ENCODE measurements at places on chromosomes 13 and 19. TPM values are rescaled to one million over a fixed set of nuclear protein-coding genes. Genes with fewer than 3 reads are reported as not detected.

PSPN gene
- 1.0 TPM for polyA plus RNA-seq

OVOL3 gene
- polyA plus RNA-seq, result 0.45 TPM

NLRP11 gene
- not detected for polyA plus RNA-seq

EBI3 gene
- polyA plus RNA-seq, result 8.4 TPM

BBC3 gene
- polyA plus RNA-seq, result 26.4 TPM

MTMR6 gene
- polyA plus RNA-seq, result 1.5 TPM

LIM2 gene
- polyA plus RNA-seq, result 0.13 TPM

GRAMD1A gene
- polyA plus RNA-seq, result 176 TPM

CACNG7 gene
- polyA plus RNA-seq, result 69.8 TPM

UBE2L5 gene
- not detected for polyA plus RNA-seq

ZNF442 gene
- polyA plus RNA-seq, result 0.17 TPM

CEBPA gene
- 2.0 TPM for polyA plus RNA-seq

ZNF181 gene
- polyA plus RNA-seq, result 2.1 TPM

CLASRP gene
- polyA plus RNA-seq, result 22.3 TPM

EDNRB gene
- polyA plus RNA-seq, result 15.8 TPM

C19orf33 gene
- 36.0 TPM for polyA plus RNA-seq

Measured in H1 (cell line).